Fibroblast of gingiva (primary cell): ENCODE measurements at places on chromosomes 1 and 21.

GRCh38 chr1:232084584-232085223 lies 458.1 kb downstream of the DISC1 start:
- DNase-seq = no peak

DNA sequence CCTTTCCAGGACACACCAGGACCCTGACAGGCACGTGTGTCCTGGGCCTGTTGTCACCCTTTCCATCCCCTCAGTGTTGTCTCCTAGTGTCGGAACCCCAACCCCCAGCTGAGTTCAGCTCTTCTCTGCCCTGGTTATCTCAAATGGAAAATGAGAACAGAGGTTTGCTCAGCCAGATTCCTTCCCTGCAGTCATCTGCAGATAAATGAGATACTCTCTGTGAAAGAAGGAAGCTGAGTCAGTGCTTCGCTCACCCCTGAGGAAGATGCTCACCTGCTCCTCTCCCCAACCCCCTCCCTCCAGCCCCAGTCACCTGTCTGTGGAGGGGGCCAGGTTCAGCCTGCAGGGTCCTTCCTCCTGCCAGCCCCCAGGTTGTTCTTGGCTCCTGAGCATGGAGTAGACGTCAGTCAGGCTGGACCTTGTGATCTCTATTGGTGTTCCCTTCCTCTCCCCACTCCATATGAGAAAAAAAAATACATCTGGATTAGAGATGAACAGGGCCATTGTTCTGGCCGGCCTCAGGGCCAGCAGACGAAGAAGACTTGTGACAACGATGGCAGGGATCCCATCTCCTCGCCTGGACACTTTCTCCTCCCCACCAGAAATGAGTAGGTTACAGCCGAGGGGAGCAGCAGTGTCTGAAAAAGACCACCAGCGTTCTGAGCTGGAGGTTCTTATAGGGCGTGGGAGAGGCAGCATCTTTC lies 20.9 kb downstream of the PHGDH start:
- DNase-seq = no peak

DNA sequence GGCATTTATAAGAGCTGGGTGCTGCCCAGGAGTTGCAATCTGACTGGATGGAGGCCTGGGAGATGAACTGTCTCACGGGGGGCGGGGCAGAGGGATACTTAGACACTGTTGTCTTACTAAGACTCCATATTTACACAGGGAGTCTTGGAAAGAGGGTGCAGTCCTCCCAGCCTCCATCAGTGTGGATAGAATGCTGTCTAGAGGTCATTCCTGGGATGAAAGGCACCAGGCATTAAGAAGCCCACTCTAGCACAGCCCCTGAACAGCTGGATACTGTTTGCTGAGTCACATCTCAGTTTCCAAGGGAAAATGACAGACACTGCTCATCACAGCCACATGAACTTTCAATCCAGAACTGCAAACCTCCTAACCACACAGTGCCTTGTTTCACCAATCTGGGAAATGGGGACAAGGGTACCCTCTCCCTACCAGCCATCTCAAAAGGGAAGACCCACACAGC lies 43.3 kb downstream of the SSBP3 start:
- no peak for DNase-seq

GRCh38 chr1:51960262-51960661 lies 30.2 kb downstream of the RAB3B start:
- no peak for DNase-seq

DNA sequence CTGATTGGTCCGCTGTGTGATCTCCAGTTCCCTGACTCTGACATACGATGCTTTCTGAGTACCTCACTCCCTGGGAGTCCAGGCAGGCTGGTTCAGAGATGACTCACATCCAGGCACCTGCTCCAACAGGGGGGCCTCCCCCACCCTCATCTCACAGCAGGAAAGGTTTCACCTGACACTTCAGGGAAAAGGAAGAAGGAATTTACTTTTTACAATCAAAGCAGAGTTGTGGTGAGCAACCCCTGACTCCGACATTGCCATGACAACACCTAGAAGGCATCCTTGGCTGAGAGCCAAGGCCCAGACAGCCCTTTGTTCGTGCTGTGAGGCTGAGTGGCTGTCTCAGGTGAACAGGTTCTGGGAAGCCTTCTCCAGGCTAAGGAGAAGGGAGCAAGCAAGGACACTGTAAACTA lies 164.6 kb upstream of the GJB5 start:
- no peak for DNase-seq

GRCh38 chr1:28580722-28581530 lies 11.1 kb upstream of the RAB42 start:
- DNase-seq = peak; percentile 38
